NCI-H2081 treated with DMSO at 0.1 percent for 48 hours (cell line): ENCODE measurements at places on chromosomes 6 and 20.
A peak's percentile ranks its signal among the peaks of the same experiment; 100 is the strongest.

GRCh38 chr6:154353626-154354025 is 3.0 kb downstream of the IPCEF1 start:
- no peak for DNase-seq

GRCh38 chr6:17665132-17665531 is 41.6 kb downstream of the NUP153 start:
- no peak for DNase-seq

GRCh38 chr6:125987026-125987617 is 782 bp downstream of the TRMT11 start:
- DNase-seq: no peak

DNA sequence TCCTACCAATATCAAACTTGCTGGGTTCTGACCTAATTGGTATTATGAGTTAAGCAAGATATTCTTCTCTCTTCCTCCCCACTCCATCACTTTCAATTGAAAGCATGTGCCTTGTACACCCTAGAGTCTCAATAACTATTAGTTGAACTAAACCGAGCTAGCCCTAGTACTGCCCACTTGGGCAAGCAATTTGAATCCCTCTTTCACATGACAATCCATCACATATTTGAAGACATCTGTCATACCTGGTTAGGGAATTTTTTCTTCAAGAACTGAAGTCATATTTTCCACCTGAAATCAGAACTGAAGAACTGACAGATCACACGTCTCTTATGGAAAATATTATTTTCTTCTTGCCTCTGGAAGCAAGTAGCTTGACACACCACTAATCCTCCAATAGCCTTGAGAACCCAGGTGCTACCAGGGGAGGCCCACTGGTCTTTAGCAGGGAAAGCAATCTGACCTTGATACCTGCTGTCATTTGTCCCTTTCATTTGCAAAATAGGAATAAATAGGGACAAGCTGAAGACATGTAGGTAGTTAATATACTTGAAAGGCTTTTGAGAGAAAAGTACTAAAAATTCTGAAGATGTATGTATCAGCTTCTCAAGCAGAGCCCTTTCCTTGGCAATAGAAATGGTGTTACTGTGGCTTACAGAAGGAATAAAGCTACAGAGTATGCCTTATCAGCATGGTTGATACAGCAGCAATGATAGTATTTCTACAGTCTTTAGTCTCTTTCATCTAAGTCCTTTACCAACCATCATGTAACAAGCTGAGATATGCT is 71.4 kb downstream of the GJA10 start:
- DNase-seq: no peak

GRCh38 chr20:4671015-4671414 is 50.7 kb upstream of the PRND start:
- no peak for DNase-seq

- no peak for DNase-seq
These were observed 52.9 kb downstream of the NOX3 start for GRCh38 chr6:155402656-155403304.

DNA sequence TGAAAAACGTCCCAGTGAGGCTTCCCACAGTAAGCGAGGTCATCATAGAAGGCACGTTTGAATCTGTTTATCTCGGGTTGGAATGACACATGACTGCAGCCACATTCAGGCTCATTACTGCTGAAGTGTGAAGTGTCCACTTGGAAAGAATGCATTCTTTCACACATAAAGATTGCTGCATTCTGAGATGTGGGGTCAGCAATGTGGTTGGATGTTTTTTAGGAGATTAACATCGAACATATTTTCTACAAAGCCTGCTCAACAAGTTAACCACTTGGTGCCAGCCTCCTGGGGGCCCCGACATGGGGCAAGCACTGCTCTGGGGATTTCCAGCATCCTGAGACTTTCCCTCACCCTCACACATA is 79.9 kb downstream of the BMP6 start:
- no peak for DNase-seq

GRCh38 chr6:169490246-169490641 is 211.6 kb downstream of the WDR27 start:
- no peak for DNase-seq

DNA sequence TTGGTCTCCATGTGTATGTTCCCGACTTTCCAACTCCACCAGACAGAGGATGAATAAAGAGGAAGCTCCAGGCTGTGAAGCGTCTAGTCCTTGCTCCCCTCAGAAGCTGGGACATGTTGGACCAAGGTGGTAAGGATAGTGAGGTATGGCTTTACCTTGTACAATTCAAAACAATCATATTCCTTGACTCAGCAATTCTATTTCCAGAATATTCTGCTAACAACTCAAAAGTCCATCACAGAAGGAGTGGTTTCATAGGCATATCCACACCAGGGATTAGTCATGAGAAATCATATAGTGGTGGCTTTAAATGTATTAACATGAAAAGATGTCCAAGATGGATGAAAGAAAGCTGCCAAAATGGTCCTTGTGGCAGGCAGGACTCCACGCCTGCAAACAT is 19.8 kb downstream of the FKBP1A start:
- DNase-seq: no peak

DNA sequence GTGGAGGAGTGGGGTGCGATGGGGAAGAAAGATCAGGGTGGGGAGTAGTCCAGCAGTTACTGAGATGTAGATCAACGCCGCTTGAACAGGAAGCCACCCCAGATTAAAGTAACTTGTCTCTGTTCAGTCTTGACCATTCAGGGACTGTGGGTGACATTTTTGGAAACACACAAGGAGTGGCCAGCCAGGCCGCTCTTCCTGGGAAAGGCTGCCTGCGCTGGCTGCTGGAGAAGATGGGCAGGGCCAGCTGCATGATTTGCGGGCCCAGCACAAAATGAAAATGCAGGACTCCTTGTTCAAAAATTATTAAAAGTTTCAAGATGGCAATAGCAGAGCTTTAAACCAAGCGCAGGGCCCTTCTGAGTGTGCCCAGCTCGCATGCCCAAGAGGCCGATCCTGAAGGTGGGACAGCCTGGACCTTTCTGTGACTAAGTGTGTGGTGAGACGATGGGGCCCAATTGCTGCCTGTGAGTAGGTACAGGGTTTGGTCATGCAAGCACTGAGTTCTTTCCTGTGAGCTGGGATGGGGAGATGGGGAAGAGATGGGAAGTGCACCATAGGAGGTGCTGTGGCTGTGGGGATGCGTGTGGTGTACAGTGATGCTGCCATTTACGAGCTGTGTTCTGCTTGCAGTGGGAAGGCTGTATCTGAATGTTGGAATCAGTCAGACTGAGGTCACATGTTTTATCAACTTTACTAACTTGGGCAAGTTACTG is 51.3 kb downstream of the DAAM2 start:
- no peak for DNase-seq

DNA sequence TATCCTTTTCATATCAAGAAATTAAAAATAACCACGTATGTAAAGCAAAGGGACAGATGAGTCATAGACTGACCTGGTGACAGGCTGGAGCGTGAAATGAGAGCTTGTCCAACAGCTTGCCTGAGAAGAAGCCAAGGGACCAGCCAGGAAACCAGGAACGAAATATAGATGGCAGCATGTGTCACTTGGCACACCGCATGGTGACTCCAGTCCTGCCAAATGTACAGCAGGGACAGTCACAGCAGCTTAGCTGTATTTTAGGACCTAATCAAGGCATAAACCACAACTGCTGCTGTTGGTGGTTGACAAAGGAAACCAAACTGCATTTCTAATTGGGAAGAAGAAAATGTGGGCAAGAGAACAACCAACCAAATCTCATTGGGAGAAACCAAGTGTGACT is 755.0 kb downstream of the TFAP2A start:
- DNase-seq: no peak

GRCh38 chr6:145233955-145234354 is 501.4 kb downstream of the EPM2A start:
- DNase-seq: no peak

DNA sequence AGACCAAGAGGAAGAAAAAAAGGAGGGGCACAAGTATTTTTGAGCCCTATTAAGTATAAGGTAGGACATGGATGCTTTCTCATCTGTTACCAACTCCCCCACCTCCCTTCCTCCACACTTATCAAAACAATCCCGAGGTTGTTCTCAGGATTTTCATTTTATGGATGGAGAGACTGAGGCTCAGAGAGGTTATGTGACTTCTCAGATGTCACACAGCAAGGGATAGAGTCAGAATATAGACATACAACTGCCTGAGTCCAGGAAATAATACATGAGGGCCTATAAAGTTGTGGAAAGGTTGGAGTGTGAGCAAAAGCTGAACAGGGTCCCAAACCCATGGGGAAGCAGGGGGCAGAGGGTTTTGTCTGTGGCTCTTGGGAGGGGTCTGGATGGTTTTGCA is 19.3 kb downstream of the KCNK17 start:
- no peak for DNase-seq

GRCh38 chr6:15626878-15627674 is 35.8 kb downstream of the DTNBP1 start:
- no peak for DNase-seq

- no peak for DNase-seq
These were observed 102.5 kb upstream of the EMILIN3 start for GRCh38 chr20:41468994-41469600.

DNA sequence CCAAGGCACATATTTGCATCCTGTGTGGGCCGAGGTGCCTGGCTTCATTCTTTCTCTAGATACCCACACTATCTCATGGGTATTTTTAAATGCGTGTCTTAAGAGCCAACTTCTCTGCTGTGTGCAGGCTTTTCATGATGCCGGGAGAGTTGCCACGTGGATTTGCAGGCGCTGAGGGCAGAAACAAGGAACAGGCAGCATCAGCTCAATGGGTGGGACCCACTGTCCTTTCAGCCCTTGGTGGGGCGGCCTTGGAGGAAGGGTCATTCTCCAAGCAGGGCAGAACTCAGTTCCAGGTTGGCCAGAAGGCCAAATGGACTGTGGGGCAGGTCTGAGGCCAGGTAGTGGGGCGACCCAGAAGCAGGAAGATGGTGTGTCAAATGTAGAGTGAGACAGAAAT is 84.7 kb downstream of the PHACTR3 start:
- DNase-seq: no peak

DNA sequence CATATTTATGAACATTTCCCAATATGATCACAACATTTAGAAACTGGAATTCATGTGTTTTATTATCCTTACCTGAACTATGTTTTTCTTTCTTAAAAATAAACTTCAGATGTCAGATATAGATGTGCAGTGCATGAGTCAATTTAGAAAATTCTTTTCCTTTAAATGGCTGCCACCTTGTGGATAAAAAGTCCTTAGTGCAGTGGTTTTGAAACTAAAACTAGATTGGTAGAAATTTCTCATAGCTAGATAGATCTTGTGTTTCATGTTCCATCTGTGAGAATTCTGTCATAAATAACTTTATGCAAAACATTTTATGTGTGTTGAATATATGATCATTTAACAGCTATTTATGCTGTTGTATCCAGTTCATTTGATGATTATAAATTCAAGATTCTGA is 134.9 kb downstream of the KLHL32 start:
- DNase-seq: no peak

DNA sequence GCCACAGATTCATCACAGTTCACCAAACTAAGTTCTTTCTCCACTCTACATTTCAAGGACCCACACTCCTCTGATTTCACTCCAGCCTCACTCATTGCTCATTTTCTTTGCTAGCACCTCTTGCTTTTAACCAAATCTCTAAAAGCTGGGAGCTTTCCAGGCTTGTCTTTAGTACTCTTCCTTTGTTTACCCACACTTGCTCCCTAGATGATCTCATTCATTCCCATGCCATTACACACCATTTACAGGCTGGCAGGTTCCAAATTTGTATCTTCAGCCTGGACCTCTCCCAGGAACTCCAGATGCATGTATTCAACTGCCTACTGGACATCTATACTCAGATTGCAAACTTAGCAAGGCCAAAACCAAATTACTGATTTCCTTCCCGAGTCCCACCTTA is 5.3 kb upstream of the GUCA1B start:
- DNase-seq: no peak

- peak; percentile 28 for DNase-seq
These were observed 119.4 kb downstream of the NCOA3 start for GRCh38 chr20:47620808-47621805.

DNA sequence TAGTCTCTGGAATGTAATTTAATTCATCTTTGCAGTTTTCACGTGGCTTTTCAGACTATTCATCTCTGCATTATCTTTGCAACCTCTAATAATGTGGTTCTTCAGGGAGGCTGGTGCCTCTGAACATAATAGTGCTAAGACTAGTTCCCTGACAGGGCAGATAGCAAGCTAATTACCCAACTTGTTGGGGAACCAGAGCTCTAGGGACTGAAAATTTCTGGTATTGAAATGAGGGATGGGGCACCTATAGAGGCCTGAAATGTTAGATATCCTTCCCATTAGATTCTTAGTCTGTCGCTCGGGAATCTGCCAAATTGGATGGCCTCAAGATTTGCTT is 693.6 kb upstream of the MAP3K7 start:
- no peak for DNase-seq

DNA sequence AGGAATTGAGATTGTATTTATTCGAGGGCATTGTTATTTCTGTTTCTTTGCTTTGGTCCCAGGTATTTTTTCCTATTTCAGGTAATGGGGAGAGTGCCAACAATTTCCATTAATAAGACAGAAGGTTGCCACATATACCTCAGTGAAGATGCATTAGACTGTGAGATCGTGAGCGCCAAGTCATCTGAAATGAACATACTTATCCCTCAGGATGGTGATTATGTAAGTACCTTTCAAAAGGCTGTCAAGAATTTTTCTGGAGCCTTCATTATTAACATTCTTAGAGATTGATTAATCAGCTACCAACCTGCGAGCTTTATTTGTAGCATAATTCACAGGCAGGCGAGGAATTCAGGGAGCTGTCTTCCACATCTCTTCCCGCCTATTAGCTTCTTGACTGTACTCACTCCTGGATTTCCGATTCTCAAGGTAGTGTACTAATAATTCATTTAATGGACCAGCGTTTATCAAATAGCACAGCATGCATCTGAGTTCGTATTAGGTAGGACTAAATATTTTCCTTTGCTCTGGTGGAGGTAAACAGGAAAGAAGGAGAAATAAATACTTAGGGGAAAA is 48.6 kb upstream of the FAM8A1 start:
- no peak for DNase-seq

DNA sequence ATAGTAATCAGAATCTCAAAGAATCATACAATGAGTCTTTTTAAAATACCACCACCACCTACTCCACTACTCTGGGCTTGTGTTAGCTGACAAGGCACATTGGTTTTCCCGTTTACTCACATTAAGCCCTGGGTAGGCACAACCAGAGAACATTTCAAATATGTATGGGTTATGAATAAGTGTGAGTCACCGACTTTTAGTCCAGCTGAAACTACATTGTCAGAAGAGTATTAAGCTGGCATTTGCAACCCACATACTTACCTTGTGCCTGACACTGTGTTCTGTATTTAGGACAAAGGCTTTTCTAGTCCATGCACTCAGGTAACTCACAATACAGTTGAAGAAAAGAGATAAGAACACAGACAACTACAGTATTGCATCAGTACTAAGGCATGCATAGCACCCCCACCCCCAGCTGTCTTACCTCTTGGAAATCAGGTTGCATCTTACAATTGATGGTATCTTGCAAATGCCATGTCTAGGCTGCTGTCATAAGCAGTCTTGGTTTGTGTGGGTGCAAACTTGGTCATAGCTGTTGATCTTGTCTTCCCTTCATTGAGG is 40.3 kb upstream of the AHI1 start:
- no peak for DNase-seq

- no peak for DNase-seq
These were observed 582.9 kb upstream of the CDH4 start for GRCh38 chr20:60669211-60669610.
